ENCODE measurements at places on chromosomes 1 and 21.

GRCh38 chr1:13224480-13225060 lies 1.4 kb downstream of the PRAMEF18 start:
- no peak for DNase-seq

DNA sequence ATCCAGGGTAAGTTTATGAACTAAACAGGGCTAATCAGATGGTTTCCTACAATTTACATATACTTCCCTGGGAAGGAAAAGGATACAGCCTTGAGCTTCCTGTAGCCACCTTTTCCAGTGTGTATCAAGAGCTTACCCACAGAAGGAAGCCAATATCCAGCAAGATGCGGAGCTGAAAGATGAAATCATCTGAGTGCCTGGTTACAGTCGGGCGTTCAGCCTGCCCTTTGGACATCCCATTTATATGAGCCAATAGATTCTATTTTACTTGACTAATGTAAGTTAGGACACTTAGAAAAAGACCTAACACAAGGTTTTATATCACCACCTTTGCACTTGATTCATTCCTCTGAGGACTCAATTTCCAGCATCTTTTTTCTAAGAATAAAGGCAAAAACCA lies 108.2 kb downstream of the UCHL5 start:
- no peak for DNase-seq

GRCh38 chr1:100039591-100039990 lies 69.8 kb downstream of the SLC35A3 start:
- DNase-seq: no peak

GRCh38 chr1:63753591-63753990 lies 20.2 kb upstream of the ROR1 start:
- no peak for DNase-seq

GRCh38 chr1:115199416-115200132 lies 110.3 kb upstream of the TSPAN2 start:
- DNase-seq: no peak

- DNase-seq: no peak
Observed at GRCh38 chr1:115492880-115493279, 148.9 kb upstream of the VANGL1 start.

DNA sequence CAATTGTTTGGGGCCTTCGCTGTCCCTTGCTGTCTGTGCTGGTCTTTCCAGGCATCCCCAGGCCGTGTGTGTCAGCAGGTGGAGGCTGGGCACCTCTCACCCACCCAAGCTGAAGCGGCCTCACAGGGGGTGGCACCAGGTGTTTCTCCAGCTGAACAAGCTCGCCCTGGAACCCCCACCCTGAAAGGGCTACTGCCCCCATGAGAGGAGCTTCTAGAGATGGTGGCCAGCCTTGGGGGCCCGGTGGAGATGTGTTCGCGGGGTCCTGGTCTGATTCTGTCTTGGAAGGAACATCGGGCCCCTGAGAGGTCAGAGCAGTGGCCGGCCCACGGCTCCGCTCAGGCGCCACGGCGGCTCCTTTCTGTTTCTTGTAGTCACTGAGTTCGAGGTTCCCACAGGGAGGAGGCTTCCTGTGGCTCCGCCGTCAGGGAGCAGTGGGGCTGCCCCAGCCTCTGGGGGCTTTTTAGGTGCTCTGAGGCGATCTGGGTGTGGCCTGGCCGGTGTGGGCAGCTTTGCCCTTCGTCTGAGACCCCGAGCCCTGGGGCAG lies 46.9 kb downstream of the SKI start:
- no peak for DNase-seq

DNA sequence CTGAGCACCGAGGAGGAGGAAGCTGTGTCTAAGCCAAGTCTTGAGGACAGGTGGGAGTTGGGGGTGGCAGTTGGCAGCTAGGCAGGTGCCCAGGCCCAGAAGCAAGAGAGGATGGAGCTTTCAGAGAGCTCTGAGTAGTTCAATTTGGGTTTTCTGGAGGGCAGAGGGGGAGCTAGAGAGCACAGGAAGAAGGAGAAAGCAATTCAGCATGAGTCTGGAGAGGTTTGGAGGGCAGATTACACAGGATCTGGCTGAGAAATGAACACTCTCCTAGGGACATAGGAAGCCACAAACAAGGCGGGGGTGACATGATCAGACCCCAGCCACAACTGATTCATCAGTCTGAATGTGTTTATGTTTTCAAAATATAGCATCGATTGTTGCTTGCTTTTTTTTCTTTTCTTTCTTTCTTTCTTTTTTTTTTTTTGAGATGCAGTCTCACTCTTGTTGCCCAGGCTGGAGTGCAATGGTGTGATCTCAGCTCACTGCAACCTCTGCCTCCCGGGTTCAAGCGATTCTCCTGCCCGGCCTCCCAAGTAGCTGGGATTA lies 23.8 kb downstream of the PTPRF start:
- DNase-seq: peak; percentile 26

DNA sequence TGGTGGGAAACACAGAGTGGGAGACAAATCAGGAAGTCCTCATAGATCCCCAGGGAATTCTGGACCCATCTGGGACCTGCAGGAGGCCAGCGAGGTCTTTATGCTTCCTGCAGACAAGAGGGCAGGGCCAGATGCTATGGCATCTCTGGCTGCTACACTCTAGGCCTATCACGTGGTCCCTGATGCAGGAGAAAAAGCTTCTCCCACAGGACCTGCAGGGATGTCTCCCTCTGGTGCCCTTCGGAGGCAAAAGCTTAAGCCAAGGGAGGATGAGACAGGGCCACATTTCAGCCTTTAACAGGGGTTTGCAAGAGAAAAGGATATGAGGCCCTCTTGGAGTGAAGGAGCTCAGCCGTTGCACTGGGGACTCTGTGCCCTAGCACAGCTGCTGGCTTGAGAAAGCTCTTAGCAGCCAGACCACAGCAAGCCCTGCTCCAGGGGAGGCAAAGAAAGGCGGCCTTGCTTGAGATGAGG lies 243.0 kb downstream of the C1orf94 start:
- no peak for DNase-seq

DNA sequence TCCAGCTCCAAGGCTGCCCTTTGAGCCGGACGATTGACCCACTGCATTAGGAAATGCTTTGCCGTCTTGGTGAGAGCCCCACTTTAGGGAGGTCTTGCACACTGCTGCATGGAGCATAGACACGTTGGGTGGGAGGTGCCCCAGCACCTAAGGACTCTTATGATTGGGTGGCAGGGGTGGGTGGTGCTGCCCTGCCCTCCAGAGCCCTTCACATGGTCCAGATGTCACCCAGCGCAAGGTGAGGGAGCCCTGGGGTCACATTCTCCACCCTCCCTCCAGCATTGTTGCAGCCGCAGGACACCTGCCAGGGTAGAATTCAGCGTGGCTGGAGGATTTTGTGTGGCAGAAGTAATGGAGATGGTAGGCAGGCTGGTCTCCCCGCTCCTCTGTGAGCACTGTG lies 137.4 kb upstream of the COL6A1 start:
- no peak for DNase-seq

- peak; percentile 14 for DNase-seq
Observed at GRCh38 chr1:99820546-99820945, 29.6 kb upstream of the AGL start.

DNA sequence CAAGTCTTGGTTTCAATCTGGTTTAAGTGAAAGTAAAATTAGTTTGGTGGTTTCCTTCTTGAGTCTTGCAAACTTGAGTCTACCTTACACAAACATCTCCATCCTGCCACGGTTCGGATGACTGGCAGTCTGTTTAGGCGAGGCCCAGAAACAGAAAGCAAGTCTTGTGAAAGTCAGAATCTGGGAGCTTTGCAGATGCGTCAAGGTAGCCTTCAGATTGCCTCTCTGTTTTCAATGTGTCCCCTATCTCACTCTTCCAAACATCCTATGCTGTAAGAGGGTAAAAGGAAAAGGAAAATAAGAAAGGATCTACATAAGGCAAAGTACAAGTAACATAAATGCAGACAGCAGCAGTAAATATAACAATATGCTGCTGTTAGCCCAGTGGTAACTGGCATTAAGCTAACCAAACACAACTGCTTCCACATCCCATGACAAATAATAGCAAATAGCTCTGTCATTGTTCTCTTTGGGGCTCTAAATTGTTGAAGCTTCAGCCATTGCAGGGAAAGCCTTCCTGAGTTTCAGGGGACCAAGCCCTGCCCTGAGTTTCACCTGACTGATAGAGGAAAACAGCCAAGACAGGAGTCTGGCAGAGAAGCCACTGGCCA lies 26.2 kb upstream of the C1orf105 start:
- DNase-seq: peak; percentile 81

DNA sequence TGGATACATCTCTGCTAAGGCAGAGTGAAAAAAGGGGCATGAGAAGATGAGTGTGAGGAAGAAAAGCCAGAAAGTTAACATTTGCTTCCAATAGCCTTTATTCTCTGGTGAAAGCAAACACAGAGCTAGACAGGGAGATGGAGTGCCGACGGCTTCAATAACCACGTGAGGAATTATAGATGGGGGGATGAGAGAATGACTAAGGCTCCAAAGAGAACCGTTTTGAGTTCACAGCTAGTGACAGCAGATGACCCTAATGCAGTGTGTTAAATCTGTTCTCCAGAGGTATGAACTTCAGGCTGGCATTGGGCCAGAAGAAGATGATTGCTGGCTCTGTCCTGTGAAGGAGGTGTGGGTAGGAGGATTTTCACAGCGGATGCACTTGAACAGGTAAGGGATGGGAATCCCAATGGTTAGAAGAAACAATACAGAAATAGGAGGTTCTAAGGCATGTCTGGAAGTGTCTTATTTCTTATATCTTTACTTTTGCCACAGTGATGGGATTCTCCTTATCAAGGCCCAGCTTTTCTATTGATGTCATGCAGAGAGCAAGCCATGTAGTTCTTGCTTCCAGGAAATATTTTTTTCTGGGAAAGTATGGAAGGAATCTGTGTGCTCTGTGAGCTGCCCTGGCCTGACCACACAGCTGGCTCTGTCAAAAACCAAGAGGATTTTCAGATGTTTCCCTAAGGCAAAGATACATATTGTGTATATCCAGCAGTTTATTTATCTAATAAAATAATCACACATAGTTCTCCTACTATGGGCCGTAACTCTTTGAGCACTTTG lies 573.8 kb downstream of the LTN1 start:
- no peak for DNase-seq

DNA sequence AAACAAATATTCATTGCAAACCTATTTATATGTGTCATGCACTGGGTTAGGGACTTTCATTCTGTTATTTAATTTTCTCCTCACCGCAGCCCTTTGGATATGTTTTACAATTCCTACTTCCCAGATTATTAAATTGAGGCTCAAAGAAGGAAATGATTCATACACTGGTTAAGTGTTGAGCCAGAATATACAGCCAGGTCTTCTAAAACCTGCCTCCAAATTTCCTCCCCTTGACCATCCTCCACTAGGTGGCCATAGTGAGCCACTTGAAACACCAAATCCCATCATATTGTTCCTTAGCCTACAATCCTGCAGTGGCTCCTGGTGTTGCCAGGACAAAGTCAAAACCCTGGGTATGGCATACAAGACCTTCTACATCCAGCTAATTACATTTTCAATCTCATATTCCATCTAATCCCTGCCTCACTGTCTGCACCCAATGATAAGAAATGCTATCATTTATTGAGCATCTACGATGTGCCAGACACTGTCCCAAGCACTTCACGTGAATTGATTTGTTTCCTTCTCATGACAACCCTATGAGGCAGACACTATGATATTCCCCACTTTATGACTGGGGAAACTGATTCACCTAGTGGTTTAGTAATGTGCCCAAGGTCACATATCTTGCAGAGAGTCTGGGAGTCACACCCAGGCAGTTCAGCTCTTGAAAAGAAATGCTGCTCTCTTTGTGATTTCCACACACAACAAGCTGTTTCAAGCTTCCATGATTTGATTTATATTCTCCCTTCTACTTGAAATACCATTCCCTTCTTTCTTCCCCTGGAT lies 23.6 kb upstream of the KIRREL1 start:
- peak; percentile 5 for DNase-seq

DNA sequence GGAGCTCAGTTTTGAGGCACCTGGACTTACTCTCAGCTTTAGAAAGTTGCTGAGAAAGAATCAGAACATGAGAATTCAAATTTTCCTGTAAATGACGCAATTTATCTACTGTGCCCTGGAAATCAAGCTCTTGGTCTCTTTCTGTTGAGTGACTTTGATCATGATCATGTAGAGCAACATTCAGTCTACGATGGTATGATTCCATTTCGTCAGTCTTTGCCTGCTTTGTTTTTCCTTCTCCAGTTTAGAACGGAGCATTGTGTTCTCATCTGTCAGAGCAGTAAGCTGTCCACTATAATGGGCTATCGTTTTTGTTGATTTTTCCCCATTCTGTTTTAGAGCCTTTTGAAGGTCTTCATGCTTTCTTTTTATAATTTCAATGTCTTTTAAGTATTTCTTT lies 20.7 kb downstream of the SFT2D2 start:
- DNase-seq: no peak

GRCh38 chr21:15152591-15152990 lies 87.8 kb upstream of the NRIP1 start:
- no peak for DNase-seq

DNA sequence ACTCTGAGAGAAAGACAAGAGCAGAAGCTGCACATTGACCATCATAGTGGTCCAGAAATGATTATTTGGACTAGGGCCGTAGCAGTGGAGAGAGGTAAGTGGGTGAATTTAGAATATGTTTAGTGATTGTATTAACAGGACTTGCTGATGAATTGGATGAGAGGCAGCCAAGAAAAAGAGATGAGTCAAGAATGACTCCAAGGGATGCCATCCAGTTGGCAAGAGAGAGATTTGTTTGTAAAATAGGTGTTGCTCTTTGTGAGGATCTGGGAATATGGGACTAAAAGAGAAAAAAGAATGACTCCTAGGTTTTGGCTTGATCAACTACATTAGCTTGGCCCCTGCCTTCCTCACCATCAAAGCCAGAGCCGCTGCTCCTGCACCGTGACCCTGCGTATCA lies 54.2 kb upstream of the ARTN start:
- DNase-seq: no peak

- DNase-seq: no peak
Observed at GRCh38 chr1:230857077-230857476, 11.2 kb downstream of the C1orf198 start.

DNA sequence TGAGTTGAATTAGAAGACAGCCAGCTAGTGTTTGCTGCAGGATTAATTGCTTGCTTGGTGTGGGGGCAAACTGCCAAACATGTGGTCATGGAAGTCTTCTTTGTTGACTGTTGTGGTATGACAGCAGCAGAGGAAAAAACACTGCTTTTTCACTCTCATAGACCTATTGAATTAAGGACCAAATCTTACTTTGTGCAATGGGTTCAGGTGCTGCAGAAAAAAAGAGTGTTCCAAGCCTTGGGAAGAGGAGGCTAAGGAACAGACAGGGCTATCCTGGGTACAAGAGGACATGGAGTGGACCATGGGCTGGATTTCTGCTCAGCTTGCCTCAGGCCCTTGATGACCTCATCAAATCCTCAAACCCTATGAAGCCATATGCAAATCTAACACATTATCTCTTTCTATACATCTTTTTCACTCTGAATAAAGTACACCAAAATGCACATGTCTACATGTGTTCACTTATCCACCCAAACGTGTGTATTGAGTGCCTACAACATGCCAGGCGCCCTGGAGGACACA lies 61.5 kb downstream of the SIPA1L2 start:
- DNase-seq: no peak

DNA sequence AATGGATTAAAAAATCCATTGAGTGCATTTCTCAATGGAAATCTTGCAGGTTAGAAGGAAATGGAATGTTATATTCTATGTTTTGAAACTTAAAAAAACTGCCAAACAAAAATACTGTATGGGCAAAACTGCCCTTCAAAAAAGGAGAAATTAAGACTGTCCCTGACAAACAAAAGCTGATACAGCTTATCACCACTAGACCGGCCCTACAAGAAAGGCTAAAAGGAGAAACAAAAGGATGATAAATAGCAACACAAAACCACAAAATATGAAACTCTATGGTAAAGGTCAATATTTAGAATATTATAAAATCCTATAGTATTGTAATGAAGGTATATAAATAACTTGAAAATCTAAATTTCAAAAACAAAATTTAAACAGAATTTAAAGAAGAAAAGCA lies 60.0 kb downstream of the SLC25A24 start:
- DNase-seq: no peak

Data from CD4-positive, alpha-beta T cell treated with Interleukin-15 for 4 hours (primary cell).